Right renal pelvis (tissue), 4 donors: ENCODE measurements at places on chromosomes 11 and 22. TPM values are rescaled to one million over a fixed set of nuclear protein-coding genes. Genes with fewer than 3 reads are reported as not detected.

DNA sequence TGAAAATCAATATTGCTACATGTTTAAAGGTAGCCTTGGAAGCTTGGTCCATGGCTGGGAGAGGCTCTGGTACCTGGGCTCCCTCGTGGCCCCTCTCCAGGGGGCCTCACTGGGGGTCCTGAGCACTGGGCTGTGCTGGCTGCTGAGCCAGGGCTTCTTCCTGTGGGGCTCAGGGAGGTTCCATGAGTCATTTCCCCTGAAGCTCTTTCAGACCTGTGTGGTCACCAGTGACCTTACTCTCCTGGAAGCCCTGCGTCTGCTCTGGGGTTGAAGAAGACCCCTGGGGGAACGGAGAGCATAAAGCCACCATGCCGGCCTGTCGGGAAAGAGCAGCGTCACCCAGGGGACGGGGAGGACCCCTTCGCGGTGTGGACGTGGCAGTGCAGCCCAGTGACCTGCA, 389.0 kb downstream of the TBC1D22A start:
- DNase-seq = no peak

DNA sequence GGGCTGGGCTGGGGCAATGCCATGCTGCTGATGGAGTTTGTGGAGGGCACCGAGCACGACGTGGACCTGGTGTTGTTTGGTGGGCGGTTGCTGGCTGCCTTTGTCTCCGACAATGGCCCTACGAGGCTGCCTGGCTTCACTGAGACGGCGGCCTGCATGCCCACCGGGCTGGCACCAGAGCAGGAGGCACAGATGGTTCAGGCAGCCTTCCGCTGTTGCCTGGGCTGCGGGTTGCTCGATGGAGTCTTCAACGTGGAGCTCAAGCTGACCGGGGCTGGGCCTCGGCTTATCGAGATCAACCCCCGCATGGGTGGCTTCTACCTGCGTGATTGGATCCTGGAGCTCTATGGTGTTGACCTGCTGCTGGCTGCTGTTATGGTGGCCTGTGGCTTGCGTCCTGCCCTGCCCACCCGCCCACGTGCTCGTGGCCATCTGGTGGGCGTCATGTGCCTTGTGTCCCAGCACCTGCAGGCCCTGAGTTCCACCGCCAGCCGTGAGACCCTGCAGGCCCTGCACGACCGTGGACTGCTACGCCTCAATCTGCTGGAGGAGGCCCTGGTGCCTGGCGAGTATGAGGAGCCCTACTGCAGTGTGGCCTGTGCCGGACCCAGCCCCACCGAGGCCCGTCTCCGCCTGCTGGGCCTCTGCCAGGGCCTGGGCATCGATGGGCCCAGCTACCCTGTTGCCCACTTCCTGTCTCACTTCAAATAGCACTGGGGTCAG, 4.2 kb upstream of the RPS6KB2 start:
- no peak for DNase-seq

GRCh38 chr11:76075716-76076115, 130.6 kb downstream of the WNT11 start:
- no peak for DNase-seq

DNA sequence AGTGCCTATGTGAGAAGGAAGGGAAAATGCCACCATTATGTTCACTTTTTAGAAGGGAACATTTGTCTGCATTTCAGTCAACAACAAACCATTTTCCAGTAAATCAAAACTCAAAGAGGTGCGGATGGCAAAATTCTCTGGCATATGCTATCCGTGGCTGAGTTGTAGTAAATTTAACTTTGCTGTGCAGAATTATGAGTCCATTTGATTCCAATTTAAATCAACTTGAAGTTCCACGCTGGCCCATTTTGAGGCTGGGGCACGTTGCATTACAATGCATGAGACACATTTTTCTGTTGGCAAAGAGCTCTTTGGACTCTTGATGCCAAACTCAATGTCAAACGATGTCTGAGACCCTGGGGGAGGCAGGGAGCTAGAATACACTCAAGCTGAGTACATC, 211.8 kb downstream of the LRRC4C start:
- DNase-seq = no peak

DNA sequence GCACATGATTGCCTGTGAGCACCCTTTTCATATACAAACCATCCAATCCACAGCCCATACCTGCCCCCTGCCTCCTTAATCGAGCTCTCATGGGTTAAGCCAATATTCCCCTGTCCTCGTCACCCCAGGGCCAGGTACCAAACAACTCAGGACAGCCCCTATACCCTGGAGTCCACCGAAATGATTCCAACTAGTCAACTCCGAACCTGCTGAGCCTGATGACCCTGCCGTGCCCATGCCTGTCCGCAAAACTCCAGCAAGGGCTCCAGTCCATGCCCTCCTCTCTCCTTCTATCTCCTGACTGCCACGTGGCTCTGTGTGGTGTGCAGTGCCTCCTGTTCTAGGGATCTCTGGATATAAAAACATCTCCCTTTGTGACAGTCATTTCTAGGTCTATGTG, 35.5 kb upstream of the SYT13 start:
- DNase-seq = no peak

DNA sequence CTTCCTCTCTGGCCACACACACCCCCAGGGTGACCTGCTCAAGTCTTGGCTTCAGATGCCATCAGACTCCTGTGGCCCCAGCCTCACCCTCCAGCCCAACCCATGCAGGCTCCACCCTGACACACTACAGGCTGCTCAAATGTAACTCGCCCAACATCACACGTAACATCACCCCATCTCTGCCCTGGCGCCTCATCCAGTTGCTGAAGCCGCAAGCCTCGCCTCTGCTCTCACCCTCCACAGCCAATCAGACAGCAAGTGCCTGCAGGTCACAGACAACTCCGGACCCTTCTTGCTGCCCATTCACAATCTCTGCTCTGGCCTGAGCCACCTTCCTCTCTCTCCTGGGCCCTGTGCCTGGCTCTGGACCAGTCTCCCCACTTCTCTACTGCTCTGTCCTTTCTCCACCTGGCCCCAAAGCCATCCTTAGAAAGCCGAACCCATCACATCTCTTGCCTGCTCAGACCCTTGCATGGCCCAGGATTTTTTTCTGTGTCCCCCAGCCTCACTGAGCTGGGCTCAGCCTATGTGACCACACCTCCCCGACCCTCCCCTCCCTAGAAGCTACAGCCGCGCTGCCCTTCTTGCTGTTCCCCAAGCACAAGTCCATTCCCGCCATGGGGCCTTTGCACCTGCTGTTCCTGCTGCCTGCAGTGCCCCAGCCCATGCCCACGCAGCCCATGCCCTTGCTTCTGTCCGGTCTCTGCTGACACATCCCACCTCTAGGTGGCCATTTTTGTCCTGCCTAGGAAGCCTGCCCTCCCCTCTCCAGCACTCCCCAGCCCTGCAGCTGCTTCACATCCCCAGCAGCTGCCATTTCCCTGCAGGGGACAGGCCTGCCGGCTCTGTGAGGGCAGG, 333.9 kb downstream of the CTTN start:
- DNase-seq = no peak

DNA sequence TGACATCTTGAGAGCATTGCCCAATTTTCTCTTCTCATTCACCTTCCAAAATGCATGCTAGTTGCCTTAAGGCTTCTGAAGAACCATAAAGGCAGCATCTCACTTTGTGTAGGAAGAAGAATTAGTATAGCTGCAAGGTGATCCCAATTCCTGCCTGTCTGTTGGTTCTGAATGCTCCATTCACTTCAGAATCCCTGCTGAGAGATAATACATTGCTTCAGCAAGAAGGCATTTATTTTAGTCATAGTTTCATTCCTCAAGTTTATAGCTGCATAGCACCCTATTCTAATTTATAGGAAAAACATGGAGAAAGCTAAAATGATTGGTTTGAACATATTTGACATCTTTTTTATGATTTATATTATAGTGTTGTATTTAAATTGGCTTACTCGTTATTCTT, 181.3 kb downstream of the METTL15 start:
- no peak for DNase-seq

DNA sequence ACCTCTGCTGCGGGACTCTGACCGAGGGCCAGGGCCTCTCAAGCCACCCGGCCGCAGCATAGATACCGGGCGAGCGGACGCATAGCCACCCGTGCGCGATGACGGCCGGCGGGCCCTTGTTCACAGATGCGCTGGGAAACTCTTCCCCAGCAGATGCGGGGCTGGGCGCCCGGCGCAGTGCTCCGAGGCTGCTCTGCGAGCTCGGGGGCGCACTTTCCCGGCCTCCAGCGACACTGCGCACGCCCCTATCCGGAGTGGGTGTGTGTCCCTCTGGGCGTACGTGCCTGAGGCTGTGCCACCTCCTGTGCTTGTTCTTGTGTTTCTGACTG, 104.7 kb upstream of the E2F8 start:
- DNase-seq = no peak

The CSNK2A3 gene
- polyA plus RNA-seq = 0.83 TPM

DNA sequence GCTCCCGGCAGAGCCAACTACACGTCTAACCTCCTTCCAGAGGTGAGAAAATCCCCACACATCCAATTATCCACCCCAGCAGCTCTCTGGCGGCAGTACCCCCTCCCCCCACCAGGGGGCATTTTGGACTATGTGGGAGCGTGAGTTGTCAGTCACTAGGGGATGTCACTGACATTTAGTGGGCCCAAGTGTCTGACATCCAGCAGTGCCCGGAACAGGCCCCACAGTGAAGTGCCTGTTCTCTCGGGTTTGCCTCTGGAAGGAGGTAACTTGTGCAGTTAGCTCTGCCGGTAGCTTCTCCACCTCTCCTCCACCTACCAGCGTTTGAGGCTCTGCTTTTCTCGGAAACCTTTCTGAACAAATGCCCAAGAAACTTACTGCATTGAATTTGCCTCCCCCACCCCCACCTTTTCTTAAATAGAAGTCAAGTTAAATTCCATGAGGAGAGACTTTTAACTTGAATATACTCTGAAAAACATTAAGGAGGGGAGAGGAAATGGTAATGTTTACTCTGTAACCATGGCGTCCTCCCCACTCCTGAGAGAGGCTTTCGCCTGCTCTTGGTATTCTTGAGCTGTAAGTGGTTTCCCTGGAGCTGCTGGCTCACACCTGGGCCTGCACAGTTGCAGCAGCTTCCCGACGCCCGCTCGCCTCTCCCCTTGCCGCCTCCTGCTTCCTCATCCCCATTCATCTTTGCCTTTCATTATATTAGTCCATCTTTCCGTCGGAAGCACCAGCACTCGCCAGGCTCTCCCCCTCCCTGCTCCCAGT, 112.8 kb downstream of the WNT7B start:
- no peak for DNase-seq

GRCh38 chr11:58880166-58880565, 35.7 kb upstream of the GLYATL2 start:
- no peak for DNase-seq

The BATF2 gene
- 3.5 TPM for polyA plus RNA-seq

DNA sequence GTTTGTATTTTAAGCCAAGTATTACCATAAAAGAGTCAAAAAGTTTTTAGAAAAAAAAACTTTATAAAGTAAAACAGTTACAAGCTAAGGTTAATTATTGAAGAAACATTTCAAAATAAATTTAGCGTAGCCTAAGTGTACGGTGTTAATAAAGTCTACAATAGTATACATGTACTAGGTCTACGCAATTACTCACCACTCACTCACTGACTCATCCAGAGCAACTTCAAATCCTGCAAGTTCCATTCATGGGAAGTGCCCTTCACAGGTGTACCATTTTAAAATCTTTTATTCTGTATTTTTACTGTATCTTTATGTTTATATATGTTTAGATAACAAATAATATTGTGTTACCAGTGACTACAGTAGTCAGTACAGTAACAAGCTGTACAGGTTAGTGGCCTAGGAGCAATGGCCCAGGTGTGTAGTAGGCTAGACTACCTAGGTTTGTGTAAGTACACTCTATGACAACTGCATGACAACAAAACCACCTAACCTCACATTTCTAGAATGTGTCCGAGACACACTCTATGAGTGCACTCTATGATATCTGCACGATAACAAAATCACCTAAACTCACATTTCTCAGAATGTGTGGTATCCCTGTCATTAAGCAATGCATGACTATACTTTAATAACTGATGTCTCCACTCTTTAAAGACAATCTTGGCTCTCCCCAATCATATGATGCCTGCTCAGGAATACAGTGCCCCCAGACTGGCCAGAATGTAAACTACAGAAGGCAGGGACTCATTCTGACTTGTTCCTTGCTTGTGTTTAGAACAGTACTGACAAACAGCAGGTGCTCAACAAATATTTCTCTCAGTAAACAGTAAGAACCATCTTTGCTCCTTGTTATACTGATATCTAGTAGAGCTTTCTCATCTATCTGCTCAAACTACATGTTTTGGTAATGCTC, 21.2 kb downstream of the KMT5B start:
- no peak for DNase-seq

DNA sequence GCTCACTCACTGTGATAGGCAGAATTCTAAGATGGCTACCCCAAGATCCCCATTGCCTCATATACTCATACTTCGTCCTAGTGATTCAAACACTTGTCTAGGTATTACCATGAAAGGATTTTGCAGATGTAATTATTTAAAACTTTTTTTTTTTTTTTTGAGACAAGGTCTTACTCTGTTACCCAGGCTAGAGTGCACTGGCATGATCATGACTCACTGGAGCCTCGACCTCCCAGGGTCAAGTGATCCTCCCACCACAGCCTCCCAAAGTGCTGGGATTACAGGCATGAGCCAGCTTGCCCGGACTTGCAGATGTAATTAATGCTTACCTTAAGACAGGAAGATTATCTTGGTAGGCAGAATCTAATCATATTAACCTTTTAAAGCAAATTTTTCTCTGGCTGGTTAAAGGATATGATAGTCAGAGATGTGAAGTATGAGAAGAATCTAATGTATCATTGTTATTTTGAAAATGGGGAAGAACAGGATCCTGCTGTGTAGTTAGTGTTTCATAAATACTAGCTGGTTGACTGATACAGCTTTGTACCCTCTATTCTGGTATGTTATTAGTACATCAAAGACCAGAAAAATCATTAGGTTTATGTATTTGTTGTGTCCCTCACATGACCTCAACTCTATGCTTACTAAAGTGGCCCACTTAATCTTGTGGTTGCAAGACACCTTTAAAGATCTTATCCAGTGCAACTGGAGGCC, 35.5 kb downstream of the C2CD3 start:
- no peak for DNase-seq

GRCh38 chr11:133841279-133842043, 3.9 kb downstream of the SPATA19 start:
- no peak for DNase-seq

The C11orf65 gene
- 2.6 TPM for polyA plus RNA-seq

DNA sequence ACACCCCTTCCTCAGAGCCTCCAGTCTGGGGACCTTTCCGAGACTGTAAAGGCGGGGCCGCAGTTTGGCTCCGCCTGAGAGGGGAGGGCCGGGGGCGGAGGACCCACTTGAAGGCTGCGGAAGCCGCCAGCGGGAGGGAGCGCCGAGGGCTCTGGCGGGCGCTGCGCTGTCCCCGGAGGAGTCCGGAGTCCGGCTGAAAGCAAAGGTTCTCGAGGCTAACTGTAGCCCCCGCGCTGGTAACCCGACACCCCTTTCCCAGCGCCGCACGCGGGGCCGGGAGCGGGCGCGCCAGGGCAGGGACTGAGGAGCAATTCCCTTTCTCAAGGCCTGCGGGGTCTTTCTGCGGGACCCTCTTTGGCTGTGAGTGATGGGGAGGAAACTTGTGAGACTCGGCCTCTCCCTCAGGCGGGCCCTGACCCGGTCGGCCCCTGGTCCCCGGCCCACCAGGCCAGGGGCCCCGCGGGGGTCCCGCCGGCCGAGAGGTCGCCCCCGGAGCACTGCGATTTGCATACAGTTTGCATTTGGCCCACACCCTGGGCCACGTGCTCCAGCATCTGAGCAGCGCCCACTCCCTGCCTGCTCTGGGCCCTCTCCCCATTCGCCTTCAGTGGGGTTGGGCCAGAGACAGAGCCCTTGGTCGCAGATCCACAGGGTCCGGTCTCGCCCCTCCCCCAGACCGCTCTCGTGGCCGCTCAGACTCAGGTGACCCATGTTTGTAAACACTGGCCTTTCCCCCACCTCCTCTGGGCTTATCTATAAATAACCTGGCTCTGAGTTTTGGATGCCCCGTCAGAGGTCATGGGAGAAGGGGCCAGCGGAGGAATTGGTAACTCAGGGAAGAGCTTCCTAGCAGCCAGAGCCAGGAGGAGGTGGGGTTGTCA, 519 bp upstream of the ART5 start:
- DNase-seq = peak; percentile 79

The CABP7 gene
- polyA plus RNA-seq = 0.14 TPM
